ENCODE measurements at places on chromosomes 2 and 18.
A peak's percentile ranks its signal among the peaks of the same experiment; 100 is the strongest.

DNA sequence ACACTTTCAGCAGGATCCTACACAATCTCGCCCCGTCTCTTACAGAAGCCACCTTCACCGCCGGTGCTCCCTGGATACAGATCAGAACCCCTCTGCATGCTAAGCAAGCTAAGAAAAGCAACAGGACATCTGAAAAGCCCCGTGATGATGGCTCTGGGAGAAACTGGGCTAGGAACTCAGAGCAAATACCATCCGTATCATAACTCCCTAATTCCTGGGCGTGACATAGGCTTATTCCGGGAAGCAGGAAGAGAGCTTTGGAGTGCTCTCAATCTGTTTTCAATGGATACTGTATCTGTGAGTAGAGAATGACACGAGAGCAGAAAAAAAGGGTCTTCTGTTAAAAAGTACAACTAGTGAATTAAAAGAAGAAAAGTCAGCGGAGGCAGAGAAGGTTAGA lies 121.6 kb downstream of the SPP2 start:
- no peak for DNase-seq

DNA sequence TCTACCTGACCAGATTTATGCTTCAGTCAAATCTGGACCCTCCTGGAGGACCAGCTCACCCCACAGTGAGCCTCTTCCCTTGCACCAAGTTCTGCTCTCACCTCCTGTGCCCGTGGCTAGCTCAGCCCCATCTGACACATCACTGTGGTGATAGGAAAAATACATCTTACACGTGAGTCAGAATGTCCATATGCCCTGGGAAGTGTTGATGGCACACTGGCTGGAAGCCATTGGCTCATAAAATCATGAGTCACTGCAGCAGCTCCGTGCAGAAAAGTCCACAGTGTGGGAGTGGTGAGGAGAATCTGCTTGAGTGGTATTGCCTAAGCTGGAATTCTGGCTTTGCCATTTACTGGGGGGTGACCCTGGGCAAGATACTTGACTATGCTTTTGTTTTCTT lies 42.6 kb upstream of the RAPGEF4 start:
- DNase-seq = peak; percentile 96

DNA sequence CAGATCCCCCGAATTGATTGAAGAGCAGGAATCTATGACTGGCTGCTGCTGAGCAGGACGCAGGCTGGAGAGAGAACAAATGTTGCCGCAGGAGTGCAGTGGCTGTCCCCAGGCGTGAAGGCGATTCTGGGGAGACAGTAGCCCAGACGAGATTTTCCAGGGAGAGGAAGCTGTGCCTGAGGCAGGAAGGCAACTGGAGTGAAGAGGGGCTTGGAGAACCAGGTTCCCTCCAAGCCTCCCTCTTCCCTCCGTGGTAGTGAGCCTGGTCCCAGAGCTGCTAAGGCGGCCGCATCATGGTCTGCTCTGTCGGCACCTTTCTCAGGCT lies 1.3 kb upstream of the NPPC start:
- no peak for DNase-seq

DNA sequence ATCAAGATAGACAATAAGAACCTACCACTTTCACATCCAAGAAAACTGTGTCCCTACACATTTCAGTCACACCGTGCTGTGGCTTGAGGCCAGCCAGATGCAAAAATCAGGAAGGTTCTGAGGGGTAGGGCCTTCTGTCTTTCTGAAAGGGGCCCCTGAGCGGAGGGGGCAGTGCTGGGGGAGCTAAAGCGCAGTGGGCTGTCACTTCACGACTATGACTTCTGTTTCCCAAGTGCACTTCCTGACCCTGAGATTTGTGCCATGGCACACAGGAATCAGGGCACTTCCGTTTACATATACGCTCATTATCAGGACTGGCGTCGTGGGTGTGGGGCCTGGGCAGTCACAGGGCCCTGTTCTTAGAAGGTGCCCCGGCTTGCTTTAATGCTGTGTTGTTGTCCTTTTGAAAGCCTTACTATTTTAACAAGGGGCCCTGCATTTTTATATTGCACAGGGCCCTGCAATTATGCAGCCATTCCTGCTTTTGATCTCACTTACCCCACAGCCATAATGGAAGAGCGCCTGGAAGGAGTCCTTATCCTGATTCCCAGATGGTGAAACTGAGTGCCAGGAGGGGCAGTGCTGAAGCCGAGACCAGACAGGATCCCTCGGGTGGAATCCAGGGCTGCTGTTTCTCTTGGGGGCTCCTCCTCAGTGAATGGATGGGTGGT lies 620 bp downstream of the NGEF start:
- DNase-seq = no peak

DNA sequence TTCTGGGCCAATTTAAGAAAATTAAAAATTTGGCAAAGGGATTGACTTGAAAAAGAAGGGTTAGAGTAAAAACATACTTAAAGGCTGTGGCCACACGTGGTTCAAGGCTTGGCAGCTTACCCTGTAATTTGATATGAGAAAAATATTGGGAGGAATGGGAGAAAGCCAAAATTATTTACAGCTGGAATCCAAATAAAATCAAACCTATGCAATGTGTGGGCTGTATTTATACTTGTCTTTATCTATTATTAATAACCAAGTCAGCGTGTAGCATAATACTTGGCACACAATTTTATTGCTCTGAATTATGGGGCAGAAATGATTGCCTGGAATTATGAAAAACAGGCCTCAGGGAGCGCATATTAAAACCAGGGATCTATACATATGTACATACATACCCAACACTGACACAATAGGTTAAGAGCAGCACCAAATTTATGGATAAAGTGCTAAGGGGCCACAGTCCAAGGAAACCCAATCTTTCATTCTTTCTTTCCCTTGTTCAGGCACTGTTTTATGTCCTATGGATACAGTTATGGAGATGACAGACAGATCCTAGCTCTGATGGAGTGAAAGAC lies 35.6 kb downstream of the FAM124B start:
- DNase-seq = no peak

DNA sequence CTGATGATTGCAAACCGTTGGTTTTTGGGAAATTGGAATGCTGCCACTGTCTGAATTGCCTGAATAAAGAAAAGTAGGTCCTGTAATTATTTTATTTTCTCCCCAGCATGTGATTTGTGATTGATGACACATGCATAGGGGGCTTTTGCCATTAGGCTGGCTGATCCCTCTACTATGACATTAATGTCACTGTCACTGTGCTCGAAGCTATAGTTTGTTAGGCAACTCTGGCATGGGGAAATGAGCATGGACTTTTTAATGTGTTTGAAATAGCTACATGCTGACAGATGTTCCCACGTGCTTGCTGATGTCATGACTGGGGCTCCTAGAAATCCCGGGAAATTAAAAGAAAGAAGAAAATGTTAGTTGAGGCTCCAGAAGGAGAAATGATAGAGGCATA lies 99.1 kb downstream of the HRH4 start:
- DNase-seq = no peak

DNA sequence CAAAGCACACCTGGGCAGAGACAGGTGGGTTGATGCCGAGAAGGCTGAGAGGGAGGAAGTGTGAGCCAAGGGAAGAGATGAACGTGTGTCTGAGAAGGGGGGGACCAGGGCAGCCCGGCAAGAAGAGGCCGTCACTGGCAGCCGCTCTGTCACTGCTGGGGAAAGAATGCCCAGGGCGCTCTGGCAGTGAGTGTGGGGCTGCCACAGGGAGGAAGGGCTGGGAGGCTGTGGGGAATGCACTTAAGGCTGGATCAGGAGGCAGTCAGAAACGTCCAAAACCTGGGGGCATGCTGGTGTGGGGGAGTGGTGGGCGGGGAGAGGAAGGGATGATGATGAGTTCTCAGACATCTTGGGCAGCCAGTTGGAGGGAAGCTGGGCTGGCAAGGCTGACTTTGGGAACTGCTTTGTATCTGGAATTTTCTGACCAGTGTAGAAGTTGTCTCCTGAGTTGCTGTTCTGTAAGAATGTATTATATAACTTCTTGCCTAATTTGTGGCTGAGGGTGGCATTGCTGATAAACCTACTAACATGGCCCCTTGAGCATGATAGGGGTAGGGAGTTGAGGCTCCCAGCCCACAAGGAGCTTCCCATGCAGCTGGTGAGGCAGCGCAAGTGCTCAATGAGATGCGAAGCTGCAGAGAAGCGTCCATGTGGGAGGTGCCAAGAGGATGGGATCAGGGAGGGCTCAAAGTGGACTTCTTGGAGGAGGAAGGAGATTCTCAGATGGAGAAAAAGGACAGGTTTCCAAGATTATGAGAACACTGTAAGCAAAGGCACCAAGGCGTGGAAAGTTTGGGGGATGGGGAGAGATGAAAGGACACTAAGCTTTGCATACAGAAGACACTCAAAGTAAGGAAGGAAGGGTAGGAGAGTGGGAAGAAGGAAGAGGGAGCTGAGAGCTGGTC lies 185.1 kb upstream of the HAAO start:
- no peak for DNase-seq

Measured in NCI-H460 (cell line).